ENCODE measurements at places on chromosomes 7 and 10. TPM values are rescaled to one million over a fixed set of nuclear protein-coding genes. Genes with fewer than 3 reads are reported as not detected.

GRCh38 chr7:84535580-84536270, 341.1 kb upstream of the SEMA3A start:
- DNase-seq, result no peak
- no peaks in the 10 kb centered on the region for H3K27me3 ChIP-seq
- H3K4me1 ChIP-seq, result no peaks in the 10 kb centered on the region
- H3K4me3 ChIP-seq, result no peak overlapping the region

DNA sequence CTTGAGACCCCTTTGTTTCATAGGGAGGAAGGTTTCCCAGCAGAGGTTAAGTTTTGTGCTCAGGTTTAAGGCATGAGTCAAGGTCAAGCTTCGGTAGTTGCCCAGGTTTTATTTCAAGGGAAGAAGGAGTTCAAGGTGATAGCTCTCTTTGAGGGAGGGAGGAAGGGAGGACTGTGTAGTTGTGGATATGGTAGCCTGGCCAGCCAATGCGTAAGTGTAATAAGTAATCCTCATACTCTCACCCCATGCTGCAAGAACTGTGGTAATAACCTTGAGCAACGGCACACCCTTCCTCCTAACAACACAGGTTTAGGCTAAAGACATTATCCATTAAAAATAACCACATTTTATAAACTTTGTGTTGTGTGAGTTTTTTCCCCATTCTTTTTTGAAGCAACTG, 478.9 kb downstream of the KCNMA1 start:
- H3K27ac ChIP-seq, result no peak overlapping the region
- H3K4me3 ChIP-seq, result no peak overlapping the region
- no peaks in the 10 kb centered on the region for H3K4me1 ChIP-seq
- no peaks in the 10 kb centered on the region for H3K27me3 ChIP-seq

NDUFA5 gene
- 68.5 TPM for total RNA-seq

OPALIN gene
- total RNA-seq, result not detected

DNA sequence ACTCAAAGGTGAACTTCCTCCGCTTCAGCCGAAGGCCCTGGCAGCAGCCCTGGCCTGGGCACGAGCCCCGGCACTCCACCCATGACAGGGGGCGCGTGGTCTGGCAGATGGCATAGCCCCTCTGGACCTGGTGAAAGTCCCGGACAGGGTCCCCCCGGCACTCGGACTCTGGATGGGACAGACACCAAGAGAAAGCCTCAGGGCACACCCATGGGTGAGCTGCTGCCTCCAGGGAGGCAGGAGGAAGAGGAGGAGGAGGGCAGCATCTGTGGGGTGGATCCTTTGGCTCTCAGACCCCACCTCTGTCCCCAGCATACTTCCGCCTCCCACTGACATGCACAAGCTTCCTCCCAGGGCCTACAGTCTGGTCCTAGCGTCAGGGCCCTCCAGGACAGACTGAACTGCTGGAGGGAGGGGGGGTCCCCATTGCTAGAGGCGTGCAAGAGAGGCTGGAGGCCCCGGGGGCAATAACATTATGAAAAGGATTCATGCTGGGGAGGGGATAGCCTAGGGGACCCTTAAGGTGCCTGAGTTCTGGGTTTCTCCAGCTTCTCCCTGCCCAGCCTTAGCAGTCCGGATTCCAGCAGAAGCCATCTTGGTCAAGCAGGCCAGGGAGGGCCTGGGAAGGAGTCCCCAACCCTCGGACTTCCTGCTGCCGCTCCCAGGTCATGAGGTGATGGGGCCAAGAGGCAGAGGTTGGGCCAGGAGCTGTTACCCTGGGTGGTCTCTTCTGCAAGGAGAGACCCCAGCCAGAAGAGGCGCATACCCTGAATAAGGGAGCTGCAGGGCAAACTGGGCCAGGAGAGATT, 169.3 kb downstream of the LCOR start:
- no peaks in the 10 kb centered on the region for H3K4me1 ChIP-seq
- DNase-seq, result no peak
- H3K4me3 ChIP-seq, result no peak overlapping the region
- H3K27me3 ChIP-seq, result no peaks in the 10 kb centered on the region
- no peak overlapping the region for H3K27ac ChIP-seq

DNA sequence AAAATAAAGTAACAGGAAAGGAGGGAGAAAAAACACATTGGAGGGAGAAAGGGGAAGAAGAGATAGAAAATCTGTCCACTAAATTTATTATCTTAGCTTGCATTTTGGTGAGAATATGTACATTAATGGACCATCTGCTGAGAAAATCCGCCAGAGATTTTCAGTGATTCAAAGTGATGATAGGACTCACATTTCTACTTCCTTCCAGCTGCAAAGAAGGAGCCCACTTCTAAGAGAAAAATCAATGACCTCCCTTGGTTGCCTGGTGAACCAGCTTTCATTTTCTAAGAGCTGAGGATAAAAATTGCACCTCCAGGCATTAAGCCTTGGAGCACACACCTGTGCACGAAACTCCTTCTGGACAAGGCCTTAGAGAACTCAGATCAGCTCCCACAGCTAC, 404.3 kb downstream of the SFMBT2 start:
- H3K36me3 ChIP-seq, result no peaks in the 10 kb centered on the region
- H3K4me3 ChIP-seq, result no peak overlapping the region
- H3K27ac ChIP-seq, result no peak overlapping the region
- DNase-seq, result no peak
- H3K27me3 ChIP-seq, result no peaks in the 10 kb centered on the region

TBX20 gene
- total RNA-seq, result 3.8 TPM

- no peaks in the 10 kb centered on the region for H3K4me1 ChIP-seq
- no peak overlapping the region for H3K4me3 ChIP-seq
- DNase-seq, result no peak
These were observed 707 bp downstream of the CLEC2L start for GRCh38 chr7:139523968-139524815.

ELMO1 gene
- 47.2 TPM for total RNA-seq

SDK1 gene
- 36.2 TPM for total RNA-seq

GSDME gene
- 59.4 TPM for total RNA-seq

RPA3 gene
- total RNA-seq, result 40.6 TPM

DNA sequence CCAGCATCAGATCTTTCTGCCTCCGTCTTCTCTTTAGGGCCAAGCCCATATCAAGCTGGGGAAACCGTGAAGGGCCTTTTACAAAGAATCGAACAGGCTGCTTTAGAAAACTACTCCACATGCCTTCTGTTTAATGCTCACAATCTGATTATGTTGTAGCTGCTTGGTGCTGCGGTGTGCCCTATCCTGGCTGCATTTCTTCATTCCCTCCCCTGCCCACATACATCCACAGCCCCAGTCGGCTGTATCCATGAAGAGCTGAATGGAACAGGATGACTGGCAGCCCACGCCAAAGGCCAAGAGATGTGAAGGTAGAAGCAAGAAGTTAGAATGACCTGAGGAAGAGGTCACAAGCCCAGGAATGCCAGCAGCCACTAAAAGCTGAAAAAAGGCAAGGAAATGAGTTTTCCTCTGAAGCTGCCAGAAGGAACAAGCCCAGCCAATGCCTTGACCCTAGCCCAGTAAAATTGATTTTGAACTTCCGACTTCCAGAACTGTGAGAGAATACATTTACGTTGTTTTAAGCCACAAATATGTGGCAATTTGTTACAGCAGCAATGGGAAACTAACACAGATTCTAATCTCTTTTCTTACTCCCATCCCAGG, 22.2 kb downstream of the TAS2R41 start:
- no peaks in the 10 kb centered on the region for H3K4me1 ChIP-seq
- H3K36me3 ChIP-seq, result no peaks in the 10 kb centered on the region
- peak overlapping the region; percentile 52 for H3K27ac ChIP-seq
- DNase-seq, result no peak
- H3K4me3 ChIP-seq, result no peak overlapping the region

- H3K4me1 ChIP-seq, result no peaks in the 10 kb centered on the region
- no peaks in the 10 kb centered on the region for H3K36me3 ChIP-seq
- no peak overlapping the region for H3K4me3 ChIP-seq
- DNase-seq, result peak; percentile 66
These were observed 15.7 kb downstream of the ZFAND2A start for GRCh38 chr7:1144269-1144771.

GRCh38 chr10:36448760-36449691, 676.4 kb upstream of the ANKRD30A start:
- no peak overlapping the region for H3K27ac ChIP-seq
- peaks cover 9% of the 10 kb centered on the region for H3K4me1 ChIP-seq
- no peak for DNase-seq

- H3K27me3 ChIP-seq, result no peaks in the 10 kb centered on the region
- H3K4me1 ChIP-seq, result peaks cover 27% of the 10 kb centered on the region
- H3K4me3 ChIP-seq, result no peak overlapping the region
- H3K36me3 ChIP-seq, result no peaks in the 10 kb centered on the region
- peak overlapping the region; percentile 45 for H3K27ac ChIP-seq
These were observed 12.8 kb downstream of the CRYGN start for GRCh38 chr7:151426904-151427704.

DNA sequence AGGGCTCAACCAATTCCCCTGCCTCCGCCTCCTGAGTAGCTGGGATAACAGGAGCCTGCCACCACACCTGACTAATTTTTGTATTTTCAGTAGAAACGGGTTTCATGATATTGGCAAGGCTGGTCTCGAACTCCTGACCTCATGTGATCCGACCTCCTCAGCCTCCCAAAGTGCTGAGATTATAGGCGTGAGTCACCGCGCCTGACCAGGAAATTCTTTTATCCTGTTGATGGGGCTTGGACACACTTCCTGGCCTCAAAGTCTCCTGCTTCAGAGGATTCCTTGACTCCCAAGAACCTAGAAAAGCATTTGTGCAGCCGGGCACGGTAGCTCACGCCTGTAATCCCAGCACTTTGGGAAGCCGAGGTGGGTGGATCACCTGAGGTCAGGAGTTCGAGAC, 16.2 kb downstream of the ZNF425 start:
- H3K4me1 ChIP-seq, result no peaks in the 10 kb centered on the region
- no peaks in the 10 kb centered on the region for H3K27me3 ChIP-seq
- no peaks in the 10 kb centered on the region for H3K36me3 ChIP-seq
- DNase-seq, result no peak
- H3K4me3 ChIP-seq, result no peak overlapping the region

DNA sequence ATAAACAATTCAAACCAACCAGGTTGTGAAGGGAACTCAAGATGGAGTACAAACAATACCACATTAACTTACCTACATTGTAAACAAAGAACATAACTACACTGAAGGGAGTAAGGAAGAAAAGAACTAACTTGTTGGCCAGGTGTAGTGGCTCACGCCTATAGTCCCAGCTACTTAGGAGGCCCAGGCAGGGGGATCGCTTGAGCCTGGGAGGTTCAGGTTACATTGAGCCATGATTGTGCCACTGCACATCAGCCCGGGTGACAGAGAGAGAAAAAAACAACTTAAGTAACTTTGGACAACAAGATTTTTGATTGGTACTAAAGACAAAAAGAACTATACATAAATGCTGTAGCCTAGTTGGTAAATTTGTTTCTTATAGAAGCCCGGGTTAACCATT, 68.8 kb downstream of the TRIL start:
- H3K27ac ChIP-seq, result no peak overlapping the region
- no peaks in the 10 kb centered on the region for H3K27me3 ChIP-seq
- DNase-seq, result no peak
- H3K4me3 ChIP-seq, result no peak overlapping the region
- no peaks in the 10 kb centered on the region for H3K4me1 ChIP-seq

DNA sequence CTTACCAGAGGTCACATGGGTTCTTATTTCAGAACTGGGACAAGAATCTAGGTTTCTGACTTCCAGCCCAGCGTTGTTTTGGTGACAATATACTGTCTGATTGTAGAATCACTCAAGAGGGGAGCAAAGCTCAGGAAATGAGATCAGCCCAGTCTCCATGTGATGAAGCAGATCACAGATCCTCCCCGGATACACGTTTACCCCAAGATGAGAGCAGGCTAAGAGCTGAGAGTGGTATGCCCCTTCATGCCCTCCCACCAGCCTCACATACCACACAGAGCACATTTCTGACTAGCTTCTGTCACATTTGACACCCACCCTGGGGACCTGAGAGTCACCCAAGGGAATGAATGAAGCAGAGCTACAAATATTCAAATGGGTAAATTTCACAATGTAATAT, 27.1 kb upstream of the PRKCQ start:
- no peaks in the 10 kb centered on the region for H3K36me3 ChIP-seq
- no peak for DNase-seq
- H3K27ac ChIP-seq, result no peak overlapping the region
- H3K27me3 ChIP-seq, result no peaks in the 10 kb centered on the region

- H3K4me1 ChIP-seq, result peaks cover 56% of the 10 kb centered on the region
- no peaks in the 10 kb centered on the region for H3K27me3 ChIP-seq
- no peak overlapping the region for H3K27ac ChIP-seq
- DNase-seq, result peak; percentile 12
- no peak overlapping the region for H3K4me3 ChIP-seq
- no peaks in the 10 kb centered on the region for H3K36me3 ChIP-seq
These were observed 6.6 kb upstream of the ZNF22 start for GRCh38 chr10:44993922-44994751.

- no peak overlapping the region for H3K27ac ChIP-seq
- no peak for DNase-seq
- no peaks in the 10 kb centered on the region for H3K4me1 ChIP-seq
- no peak overlapping the region for H3K4me3 ChIP-seq
- no peaks in the 10 kb centered on the region for H3K36me3 ChIP-seq
- no peaks in the 10 kb centered on the region for H3K27me3 ChIP-seq
These were observed 7.2 kb upstream of the ADARB2 start for GRCh38 chr10:1744524-1744923.

- no peak overlapping the region for H3K27ac ChIP-seq
- peak; percentile 22 for DNase-seq
- H3K4me3 ChIP-seq, result no peak overlapping the region
These were observed 318.5 kb downstream of the GPR158 start for GRCh38 chr10:25493122-25493893.

GRCh38 chr7:24734306-24734705, 23.0 kb downstream of the GSDME start:
- no peaks in the 10 kb centered on the region for H3K36me3 ChIP-seq
- peaks cover 10% of the 10 kb centered on the region for H3K4me1 ChIP-seq
- no peak overlapping the region for H3K27ac ChIP-seq
- H3K27me3 ChIP-seq, result no peaks in the 10 kb centered on the region
- DNase-seq, result no peak

- no peak for DNase-seq
- no peak overlapping the region for H3K27ac ChIP-seq
- H3K4me1 ChIP-seq, result no peaks in the 10 kb centered on the region
- no peak overlapping the region for H3K4me3 ChIP-seq
- H3K27me3 ChIP-seq, result no peaks in the 10 kb centered on the region
These were observed 40.3 kb upstream of the RSBN1L start for GRCh38 chr7:77655836-77656455.

DNA sequence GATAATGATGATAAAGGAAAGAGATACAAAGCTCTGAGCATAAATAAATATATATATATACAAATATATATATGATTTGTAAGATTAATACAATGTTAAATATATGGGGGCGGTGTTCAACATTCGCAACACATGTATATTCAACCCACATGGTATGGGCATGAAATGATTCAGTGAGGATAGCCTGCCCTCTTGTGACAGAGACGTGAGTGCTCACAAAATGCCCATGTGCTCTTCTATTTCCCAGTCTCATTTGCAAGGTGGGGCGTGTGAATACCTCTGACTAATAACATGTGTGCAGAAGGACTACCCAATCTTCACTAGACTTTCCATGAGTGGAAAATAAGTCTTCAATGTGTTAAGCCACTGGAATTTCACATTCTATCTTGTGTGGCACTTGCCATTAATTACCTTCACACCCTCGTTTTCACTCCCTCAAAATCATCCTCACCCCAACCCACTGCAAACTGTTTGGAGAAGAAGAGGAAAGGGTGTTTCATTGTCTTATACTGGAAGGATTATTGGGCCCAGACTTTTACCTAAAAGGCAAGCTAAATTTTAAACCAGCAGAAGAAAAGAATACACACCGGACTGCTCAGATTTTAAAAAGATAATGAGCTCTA, 26.9 kb downstream of the ASAH2 start:
- DNase-seq, result peak; percentile 33
- no peaks in the 10 kb centered on the region for H3K27me3 ChIP-seq
- no peaks in the 10 kb centered on the region for H3K36me3 ChIP-seq
- no peak overlapping the region for H3K4me3 ChIP-seq

GRCh38 chr7:66810716-66811115, 70.2 kb downstream of the RABGEF1 start:
- H3K4me3 ChIP-seq, result no peak overlapping the region
- DNase-seq, result no peak
- H3K36me3 ChIP-seq, result no peaks in the 10 kb centered on the region

TFPI2 gene
- total RNA-seq, result 1.3 TPM

ALOX5 gene
- 13.7 TPM for total RNA-seq

All from testis (tissue), 5 donors.